ENCODE measurements at places on chromosomes 3 and 15.

DNA sequence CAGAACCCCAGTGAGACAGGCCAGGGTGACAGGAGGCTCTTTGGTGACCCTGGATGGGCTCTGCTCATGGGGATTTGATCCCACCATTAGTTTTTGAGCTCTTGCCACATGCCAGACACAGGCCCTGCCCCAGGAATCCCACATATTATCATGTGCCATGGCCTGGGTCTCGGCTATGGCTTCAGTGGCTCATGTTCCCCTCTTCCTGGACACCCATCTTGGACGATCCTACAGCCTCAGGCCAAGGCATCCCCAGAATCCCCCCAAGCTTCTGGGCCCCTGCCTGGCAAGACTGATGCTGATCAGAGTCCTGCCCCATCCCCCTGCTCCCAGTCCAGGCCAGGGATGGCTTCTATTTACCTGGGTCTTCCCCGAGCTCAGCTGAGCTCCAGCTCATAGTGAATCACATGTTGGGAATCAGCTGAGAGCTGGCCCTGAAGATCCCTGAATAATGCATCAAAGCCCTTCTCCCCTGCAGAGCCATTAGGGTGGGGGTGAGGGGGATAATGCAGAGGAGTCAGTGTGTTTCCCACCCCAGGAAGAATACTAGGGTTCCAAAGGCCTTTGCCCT, 50.9 kb upstream of the CHRNB4 start:
- DNase-seq: no peak

- DNase-seq: no peak
These were observed 46.2 kb downstream of the ZPLD1 start for GRCh38 chr3:102481050-102481449.

DNA sequence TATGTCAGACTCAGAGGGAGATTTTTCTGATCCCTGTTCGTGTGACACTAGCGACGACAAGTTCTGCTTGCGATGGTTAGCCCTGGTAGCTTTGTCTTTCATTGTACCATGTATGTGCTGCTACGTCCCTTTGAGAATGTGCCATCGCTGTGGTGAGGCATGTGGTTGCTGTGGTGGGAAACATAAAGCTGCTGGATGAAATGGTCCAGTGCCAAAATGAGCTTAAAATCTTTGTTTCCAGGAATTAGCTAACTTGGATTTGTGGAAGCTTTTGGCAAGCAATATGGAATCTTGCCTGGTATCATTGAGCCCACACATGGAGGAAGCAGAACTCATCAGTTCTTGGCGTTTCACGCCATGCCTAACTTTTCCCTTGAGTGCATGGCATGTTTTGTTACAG, 98.8 kb downstream of the SPRED1 start:
- DNase-seq: no peak

- DNase-seq: no peak
These were observed 490.2 kb downstream of the CNTN6 start for GRCh38 chr3:1583044-1583443.

- DNase-seq: no peak
These were observed 174.2 kb upstream of the SLC2A2 start for GRCh38 chr3:171200750-171201088.

DNA sequence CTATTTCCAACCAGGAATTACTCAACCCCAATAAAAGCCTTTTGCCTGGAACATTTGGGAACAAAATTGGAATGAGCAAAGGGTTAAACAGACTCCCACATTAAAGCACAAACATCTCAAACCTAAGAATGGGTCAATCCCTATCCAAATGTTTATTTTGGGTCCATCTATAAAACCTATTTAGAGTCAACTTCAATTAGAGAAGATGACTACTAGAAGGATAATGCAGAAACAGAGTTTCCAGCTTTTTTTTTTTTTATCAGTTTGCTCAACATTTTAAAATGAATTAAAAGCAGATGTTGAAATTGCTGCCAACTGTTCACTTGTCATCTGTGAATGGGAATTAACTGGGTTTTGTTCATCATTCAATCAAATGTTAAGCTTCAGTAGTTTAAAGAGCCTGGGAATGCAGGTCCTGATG, 4.1 kb upstream of the TBC1D23 start:
- DNase-seq: no peak

DNA sequence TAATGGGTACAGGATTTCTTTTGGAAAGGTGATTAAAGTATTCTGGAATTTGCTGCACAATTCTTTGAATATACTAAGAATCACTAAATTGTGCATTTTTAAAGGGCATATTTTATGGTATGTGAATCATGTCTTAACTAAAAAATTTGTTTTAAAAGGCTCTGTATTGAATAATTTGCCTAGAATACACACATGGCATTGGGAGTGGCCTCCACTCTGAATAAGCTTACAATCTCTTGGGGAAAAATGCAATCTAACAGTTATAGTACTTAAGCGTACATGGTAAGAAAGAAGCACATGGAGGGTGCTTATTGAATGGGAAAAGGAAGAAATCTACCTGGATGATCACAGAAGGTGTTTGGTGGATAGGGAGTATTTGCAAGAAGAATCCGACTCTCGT, 385.1 kb downstream of the LPP start:
- DNase-seq: no peak

GRCh38 chr3:114361391-114361790, 67.6 kb downstream of the TIGIT start:
- no peak for DNase-seq

DNA sequence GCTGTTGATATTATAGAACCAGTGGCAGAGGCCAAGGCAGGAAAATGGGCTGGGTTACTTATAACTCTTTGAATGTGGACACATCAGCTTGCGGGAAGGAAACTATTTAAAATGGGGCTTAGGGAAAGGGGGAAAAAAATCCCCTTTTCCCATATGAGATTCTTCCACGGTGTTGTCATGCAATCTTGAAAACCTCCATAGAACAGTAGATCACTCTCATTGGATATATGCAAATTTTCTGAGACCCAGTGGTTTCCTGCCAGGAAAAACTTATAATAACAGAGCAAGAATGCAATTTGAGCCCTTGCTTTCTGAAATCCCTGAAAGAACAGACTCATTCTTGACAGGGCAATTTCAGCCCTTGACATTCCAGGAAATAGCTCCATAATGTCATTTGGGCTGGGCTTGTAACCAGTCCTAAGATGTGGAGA, 31.1 kb downstream of the TMEM212 start:
- DNase-seq: no peak

DNA sequence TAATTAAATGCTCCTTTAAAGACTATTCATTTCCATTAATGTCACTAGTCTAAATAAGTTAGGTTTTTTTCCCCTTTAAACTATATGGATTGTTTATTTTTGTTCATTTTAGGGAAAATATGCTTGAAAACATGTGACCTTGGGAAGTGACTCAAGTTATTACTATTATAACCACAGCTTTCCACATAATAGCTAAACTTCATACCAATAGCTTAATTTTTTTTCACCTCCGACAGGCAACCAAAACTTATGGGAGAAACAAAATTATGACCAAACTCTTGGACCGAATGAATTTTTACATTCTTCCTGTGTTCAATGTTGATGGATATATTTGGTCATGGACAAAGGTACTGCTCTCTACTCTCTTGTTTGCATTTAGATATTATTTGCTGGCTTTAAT, 16.2 kb downstream of the CPA3 start:
- DNase-seq: no peak

DNA sequence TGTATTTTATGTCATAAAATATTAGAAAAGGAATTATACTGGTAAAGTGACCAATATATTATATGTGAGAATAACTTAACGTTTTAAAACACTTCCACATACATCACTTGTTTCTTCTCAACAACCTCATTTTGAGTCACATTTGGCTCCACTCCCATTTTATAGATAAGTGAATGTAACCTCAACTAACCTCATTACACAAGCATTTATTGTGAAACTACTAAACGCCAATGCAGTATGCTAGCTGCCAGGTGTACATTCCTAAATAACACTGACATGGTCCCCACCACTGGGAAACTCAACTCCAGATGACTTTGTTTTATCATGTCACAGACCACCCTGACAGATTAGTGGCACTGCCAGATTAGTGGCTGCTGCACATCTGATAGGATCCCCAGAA, 249.7 kb upstream of the CNTN4 start:
- no peak for DNase-seq

DNA sequence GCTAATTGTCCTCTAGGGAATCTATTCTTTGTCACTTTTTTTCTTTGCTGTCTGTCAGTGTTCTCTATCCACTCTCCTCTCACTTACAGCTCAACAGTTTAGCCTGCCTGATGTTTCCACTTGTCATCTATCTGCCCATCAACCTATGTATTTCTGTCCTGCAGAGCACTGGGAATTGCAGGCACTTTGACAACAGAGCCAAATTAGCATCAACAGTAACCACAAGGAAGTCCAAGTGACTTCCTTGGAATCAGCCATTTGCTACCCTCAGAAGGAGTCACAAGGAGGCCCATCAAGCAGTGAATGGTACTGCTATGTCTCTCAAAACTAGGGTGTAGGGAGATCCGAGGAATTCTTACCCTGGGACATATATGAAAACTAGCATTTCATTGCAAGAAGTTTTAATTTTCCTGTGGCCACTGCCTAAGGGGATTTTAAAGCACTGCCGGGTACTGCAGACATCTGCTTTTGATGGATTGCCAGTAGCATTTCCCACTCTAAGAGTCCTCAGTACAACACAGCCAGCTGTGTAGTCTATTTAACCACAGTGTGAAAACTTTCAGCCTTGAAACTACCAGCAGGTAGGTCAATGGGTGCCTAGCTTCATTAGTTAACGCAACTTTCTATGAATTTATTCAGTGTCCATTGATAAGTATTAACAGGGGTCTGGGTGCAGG, 898.8 kb downstream of the NTRK3 start:
- no peak for DNase-seq

DNA sequence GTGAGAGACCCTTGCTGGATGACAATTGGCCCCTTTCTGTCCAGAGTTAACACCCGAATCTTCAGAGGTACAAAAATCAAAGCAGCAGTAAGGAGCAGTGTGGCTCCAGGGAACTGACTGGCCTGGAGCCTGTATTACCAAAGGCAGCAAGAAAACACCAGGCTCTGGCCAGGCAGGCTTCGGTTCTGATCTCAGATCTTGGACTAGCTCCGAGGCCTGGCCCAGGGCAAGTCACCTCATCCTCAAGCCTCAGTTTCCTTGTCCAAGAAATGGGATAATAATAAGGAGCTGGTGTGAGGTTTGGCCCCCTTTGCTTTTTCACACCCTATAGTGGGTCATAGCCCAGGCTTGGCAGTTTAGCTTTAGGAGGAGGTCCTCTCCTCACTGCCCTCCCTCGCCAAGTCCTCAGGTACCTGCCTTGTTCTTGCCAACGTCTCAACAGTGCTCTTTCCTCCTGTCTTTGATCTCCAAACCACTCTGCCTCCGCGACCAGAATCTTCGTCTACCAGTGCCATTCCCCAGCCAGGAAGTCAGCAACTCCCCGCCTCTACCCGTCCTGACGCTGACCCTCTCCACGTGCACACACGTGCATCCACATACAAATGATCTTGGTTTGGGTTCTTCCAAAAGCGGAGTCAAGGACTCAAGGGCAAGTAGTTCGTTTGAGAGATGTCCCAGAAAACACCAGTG, 82.6 kb upstream of the TLE3 start:
- no peak for DNase-seq

- no peak for DNase-seq
These were observed 652.4 kb upstream of the NAALADL2 start for GRCh38 chr3:174206607-174207192.

GRCh38 chr3:120775411-120775810, 32.9 kb downstream of the GTF2E1 start:
- DNase-seq: no peak

GRCh38 chr3:8301977-8302735, 199.5 kb upstream of the LMCD1 start:
- DNase-seq: no peak

- no peak for DNase-seq
These were observed 12.6 kb downstream of the ALAS1 start for GRCh38 chr3:52210550-52211046.

- no peak for DNase-seq
These were observed 621 bp downstream of the SOX14 start for GRCh38 chr3:137764563-137765309.

GRCh38 chr15:39321977-39322376, 258.9 kb upstream of the THBS1 start:
- DNase-seq: no peak
